ENCODE measurements at places on chromosomes 2 and 18.

GRCh38 chr2:139159177-139159576 is 379.0 kb upstream of the NXPH2 start:
- no peak for DNase-seq

- no peak for DNase-seq
These were observed 480.4 kb downstream of the TGIF1 start for GRCh38 chr18:3930126-3931012.

DNA sequence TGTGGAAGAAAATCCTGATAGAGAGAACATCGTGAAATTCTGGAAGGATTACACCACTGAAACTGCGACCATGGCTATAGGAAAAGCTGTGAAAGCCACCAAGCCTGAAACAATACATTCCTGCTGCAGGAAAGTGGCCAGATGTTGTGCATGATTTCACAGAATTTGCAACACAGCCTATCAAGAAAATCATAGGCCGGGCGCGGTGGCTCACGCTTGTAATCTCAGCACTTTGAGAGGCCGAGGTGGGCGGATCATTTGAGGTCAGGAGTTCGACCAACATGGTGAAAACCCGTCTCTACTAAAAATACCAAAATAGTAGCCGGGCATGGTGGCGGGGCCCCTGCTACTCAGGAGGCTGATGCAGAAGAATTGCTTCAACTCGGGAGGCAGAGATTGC is 360.2 kb downstream of the CDH7 start:
- no peak for DNase-seq

DNA sequence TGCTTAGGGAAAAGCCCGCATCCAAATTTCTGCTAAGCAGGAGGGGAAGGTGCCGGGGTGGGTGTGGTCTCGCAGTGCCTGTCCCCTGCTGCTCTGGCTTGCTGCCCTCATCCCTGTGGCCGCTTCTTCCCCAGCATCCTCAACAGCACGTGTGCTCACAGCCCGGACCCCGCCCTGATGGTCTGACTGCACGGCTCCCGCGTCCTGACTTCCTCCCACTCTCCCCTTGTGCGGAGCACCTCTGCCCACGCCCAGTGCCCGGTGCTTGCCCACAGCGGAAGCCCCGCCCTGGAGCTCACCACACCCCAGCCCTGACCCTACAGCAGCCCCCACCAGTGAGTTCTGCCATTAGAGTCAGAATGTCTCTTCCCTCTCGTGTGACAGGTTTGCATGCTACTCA is 277.9 kb downstream of the NDUFA10 start:
- no peak for DNase-seq

- no peak for DNase-seq
These were observed at the start of gene AOX1 for GRCh38 chr2:200585730-200586643. TSS of gene AOX1 (plus strand) at chr2:200586014. CDS start at chr2:200586109, 95 bp downstream.

DNA sequence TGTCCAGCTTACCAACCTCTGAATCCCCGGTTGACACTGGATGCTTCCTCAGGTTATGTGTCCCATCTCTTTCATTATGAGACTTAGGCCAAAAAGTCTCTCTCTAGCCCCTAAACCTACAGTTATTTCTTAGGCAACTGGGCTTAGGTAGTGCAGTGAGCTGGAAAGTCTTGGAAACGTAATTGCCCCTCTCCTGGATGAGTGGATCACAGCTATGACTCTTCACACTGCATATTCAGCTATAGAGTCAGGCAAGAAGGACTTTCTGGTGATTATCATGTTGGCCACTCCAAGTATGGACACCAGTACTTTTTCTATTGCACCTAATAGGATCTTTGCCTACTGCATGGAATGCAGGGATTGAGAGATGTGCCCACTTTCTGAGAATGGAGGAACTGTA is 458.3 kb upstream of the CELF4 start:
- DNase-seq: no peak

- DNase-seq: no peak
These were observed 559 bp downstream of the IMMT start for GRCh38 chr2:86194751-86195054.
